ENCODE measurements at places on chromosomes 1 and 21.

DNA sequence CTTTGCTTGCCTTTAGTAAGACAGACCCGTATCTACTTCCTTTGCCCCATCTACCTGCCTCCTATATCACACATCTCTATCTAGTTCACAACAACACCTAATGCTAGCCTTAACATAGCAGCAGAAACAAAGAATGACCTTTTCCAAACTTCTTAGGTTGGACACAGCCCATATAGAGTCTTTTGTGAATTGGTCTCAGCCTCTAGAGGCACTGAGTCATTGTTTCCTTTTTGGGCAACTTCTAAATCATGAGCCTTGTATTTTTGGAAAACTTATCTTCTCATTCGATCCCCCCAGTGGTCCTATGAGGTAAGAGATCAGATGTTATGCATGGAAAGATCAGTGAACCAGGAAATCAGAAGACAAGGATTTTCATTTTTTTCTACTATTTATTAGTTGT, 679.4 kb upstream of the USP24 start:
- DNase-seq: no peak

DNA sequence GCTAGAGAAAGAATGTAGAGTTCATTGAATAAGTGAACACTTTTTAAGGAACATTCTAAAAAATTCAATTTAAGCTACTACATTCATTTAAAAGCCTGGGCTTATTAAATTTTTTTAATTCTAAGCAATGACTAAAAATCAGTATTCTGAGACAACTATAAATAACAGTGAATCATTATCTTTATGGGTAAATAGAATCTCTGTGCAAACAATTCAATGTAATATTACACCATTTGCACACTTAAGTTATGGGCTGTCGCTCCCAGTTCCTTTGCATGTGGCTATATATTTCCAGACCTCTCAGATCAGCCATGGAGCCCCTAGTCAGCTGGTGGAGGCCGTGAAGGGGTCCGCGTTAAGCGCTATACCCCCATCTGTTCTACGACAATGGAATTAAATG, 65.1 kb downstream of the KCNK1 start:
- DNase-seq: no peak

DNA sequence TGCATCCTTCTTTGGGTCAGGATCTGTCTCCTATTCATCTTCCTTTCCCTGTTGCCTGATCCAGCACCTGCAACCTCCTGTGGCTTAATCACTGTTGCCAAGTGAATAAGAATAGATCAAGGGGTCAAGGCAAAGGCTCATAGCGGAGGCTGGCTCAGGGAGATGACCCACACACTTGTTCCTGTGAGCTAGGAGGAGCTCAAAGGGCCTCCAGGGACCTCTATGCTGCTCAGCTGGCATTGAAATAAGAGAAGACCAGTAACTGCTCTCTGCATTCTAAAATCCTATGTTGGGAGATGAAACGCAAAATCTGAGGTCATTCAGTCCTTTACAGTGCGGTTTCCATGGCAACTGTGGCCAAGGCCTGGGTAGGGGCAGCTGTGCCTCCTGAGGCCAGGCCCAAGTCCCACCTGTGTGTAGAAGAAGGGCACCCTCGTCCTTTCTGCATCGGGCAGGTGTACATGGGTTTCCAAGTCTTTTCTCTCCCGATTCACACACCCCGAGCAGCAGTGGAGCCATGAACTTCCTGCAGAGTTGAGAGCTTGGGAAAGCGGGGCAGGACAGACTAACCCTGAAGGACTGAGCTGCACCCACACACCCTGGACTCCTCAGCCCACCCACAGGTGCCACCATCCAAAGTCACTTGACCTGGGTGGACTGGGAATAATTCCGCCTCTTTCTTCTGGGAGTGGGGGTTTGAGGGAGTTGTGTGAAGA, 27.8 kb upstream of the STUM start:
- no peak for DNase-seq

DNA sequence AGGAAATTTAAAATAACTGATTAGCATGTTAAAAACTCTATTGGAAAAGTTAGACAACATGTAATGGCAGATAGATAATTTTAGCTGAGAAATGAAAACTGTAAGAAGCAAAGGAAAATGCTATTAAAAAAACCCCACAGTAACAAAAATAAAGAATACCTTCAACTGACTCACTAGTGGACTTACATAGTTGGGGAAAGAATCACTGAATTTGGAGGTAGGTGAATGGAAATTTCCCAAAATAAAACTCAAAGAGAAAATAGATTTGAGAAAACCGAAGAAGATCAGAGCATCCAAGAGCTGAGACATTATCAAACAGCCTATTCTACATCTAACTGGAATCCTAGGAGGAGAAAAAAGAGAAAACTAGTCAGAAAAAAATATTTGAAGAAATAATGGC, 34.7 kb downstream of the PDE4B start:
- DNase-seq: no peak

GRCh38 chr21:45867671-45868081, 113.9 kb upstream of the COL6A1 start:
- no peak for DNase-seq

DNA sequence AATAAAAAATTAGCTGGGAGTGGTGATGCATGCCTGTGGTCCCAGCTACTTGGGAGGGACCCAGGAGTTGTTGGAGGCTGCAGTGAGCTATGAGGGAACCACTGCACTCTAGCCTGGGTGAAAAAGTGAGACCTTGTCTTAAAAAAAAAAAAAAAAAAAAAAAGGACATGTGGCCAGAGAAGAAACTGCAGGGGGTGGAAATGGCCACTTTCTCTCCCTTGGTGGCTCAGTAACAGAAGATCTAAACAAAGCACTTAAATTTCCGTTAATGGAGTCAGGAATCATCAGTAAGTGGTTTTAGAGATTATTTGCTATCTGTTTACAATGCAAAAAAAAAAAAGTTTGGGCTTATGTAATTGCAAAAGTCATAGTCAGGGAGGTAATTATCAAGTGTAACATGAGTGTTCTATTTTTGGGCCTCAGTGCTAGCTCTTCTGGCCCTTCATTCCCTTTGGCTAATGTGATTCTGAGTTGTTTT, 19.3 kb upstream of the OPRD1 start:
- DNase-seq: no peak

DNA sequence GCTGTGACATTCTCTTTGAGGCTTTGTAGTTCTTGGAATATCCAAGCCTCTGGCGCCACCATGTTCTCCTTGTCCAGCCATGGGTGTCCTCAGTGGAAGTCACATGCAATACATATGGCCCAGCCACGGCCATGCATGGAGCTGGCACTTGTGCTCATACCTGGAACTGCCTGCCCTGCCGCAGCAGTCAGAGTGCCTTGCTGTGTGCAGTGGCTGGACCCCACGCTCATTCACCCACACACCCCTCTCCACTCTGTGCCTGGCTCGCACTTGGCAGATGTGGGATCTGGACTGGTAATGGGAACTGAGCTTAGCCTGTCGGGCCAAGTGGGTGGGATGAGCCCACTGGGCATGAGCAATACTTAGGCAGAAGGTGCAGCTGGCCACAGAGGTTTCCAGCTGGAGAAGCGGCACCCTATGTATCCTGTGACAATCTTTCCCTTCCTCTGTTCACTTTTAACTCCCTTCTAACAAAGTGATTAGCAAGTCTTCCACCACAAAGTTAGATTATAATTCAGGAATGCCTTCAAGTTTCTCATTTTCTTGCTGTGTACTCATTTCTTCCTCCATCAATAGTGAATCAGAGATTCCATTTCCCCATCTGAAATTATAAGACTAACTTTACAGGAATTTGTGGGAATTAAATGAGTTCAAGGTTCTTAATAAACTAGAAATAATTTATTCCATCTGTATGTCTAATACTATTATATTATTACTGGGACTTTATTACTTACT, 351.6 kb upstream of the NCAM2 start:
- no peak for DNase-seq

- DNase-seq: no peak
Measured at GRCh38 chr1:151370211-151370911, 2.1 kb downstream of the SELENBP1 start.

- DNase-seq: no peak
Measured at GRCh38 chr1:220957233-220957605, 78.0 kb downstream of the HLX start.

DNA sequence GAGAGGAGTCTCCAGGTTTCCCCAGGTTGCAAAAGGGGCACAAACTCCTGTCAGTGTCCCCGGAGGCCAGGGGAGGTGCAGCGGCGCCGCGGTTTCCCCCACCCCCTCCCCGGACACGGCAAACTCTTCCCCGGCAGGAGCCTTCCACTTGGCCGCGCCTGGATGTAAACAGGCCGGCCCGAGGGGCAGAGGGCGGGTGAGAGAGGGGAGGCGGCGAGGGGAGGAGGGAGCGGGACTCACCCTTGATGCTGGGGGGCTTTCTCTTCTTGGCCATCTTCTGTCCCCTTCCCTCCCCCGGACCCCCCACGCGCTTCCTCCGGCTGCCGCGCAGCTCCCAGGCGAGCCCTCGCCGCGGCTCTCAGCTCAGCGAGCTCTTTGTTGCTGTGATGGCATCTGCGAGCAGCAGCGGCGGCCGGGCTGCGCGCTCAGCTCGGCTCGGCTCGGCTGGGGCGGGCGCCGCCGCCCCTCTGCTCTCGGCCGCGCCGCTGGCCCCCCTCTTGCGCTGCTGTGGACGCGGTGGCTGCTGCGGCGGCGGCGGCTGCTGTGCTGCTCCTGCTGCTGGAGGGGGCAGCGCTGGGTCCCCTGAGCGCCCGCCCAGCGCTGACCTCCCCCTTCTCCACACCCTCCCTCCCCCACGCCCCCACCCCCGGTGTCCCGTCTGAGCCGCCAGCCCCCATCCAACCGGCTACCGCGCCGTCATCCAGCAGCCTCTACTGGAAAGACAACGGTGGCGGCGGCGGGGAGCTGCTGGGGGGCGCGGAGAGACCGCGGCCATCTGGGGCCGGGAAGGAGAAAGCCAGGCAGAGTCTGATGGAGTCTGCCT, 4.9 kb upstream of the SLC44A5 start:
- no peak for DNase-seq
